ENCODE measurements at places on chromosomes 2 and 18.

- DNase-seq, result no peak
Measured at GRCh38 chr2:207363761-207364290, 165.9 kb upstream of the CREB1 start.

DNA sequence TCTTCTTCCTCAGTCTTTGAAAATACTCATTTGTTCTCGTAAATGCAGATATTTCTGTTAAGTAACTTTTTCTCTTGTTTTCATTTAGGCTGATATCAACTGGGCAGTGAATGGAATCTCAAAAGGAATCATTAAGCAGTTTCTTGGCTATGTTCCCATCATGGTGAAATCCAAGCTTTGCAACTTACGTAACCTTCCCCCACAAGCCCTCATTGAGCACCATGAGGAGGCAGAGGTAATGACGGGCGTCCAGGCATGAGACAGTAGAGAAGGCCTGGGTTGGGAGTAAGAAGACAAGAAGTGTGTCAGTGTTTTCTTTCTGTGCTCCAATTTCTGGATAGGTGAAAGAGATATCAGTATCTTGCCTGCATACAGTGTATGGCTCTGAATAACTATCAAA lies 5.1 kb downstream of the POLR1B start:
- DNase-seq, result no peak

DNA sequence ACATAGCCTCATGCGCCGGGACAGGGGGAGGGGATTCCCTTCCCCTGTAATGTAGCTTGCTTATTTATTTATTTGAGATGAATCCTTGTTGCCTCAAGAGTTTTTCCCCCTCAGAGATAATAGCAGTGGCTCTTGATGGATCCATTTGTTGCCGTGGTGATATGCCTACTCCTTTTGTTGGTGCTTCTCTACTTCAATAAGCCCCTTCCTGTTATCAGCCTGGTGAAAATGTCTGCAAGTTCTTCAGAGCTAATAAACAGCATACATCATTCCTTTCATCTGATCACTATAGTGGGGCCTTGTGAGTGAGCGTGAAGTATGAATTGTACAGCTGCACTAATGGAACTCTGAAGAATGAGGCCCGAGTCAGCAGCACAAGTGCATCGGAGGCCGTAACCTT lies 19.4 kb downstream of the FZD5 start:
- DNase-seq, result no peak

- no peak for DNase-seq
Measured at GRCh38 chr2:62857139-62857931, 151.8 kb downstream of the EHBP1 start.

- no peak for DNase-seq
Measured at GRCh38 chr2:236195726-236196125, 27.5 kb upstream of the GBX2 start.

GRCh38 chr2:1808981-1809422 lies 64.7 kb upstream of the PXDN start:
- DNase-seq, result no peak

DNA sequence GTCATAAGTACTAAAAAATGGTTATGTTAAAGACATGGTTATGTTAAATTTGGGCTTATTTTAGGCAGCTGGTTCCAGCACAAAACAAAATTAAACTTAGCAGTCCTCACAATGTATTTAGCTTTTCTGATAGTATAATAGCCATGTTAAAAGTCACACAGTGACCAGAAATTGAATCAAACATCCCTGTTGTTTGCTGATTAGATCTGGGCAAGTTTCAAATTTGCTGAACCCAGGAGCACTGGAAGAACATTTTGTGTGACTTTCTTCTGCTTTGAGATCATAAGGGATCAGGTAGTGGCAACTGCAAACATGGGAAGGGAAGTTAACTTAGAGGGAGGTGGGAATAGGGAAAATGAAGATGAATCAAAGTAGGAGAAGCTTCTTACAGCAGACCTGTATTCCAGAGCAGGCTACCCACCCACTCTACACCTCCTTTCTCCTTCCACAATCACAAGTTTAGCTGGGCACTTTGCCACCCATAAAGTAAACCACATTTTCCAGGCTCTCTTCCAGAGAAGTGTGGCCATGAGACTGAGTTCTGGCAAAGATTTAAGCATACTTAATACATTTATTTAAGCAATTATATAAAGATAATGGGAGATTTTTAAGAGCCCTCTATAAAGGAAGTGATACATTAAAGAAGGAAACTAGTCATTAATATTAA lies 616.1 kb upstream of the LRATD1 start:
- DNase-seq, result no peak

DNA sequence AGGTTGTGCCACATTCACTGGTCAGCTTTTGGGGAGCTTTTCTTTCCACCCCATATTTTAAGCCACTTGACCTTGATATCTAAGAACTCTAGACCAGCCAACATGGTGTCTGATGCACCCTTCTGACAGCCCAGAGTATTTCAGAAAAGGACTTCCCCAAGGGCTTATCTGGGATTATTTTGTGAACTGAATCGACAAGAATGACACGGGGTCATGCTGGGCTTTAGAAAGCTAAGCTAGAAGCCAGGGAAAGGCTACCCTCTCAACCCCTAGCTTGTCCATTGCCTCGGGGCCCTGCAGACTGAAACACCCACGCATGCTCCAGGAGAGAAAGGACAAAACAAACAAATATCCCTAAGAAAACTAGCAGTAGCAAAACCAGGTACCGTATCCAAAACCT lies 16.0 kb downstream of the SLC4A5 start:
- DNase-seq, result no peak

DNA sequence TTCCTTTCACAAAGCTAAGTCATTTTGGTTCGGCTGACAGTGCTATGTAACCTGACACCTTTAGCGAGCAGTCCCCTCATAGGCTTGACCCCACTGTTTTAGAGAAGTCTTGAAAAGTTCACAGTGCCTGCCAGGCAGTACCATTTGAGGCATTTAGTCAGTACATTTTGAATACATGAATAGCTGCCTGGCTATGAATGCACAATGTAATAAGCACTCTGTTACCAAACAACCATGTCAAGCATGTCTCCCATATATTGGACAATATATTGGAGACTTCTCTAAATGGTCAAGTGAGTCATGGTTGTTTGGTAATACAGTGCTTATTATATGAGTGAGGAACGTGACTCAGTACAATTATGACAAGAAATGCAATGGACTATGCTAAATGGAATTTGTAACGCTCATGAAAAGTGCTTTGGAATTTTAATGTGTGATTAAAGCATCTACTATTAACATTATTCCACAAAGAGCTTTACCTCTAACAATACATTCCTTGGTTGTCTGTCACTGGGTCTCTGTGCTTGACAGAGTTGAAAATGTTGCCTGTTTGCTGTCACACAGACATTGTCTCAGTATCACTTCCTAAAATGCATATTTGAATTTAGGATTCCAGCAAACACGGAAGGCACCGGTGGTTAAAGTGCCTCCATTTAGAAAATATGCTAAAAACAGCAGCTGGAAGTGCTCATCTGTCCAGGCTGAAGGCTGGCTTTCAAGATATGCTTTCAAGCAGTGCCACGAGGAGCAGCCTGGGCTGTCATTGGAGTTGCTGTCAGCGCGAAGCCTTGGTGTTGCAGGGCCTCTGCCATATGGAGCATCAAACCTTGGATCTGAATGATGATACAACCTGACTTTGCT lies 458.6 kb downstream of the FBXO15 start:
- no peak for DNase-seq

DNA sequence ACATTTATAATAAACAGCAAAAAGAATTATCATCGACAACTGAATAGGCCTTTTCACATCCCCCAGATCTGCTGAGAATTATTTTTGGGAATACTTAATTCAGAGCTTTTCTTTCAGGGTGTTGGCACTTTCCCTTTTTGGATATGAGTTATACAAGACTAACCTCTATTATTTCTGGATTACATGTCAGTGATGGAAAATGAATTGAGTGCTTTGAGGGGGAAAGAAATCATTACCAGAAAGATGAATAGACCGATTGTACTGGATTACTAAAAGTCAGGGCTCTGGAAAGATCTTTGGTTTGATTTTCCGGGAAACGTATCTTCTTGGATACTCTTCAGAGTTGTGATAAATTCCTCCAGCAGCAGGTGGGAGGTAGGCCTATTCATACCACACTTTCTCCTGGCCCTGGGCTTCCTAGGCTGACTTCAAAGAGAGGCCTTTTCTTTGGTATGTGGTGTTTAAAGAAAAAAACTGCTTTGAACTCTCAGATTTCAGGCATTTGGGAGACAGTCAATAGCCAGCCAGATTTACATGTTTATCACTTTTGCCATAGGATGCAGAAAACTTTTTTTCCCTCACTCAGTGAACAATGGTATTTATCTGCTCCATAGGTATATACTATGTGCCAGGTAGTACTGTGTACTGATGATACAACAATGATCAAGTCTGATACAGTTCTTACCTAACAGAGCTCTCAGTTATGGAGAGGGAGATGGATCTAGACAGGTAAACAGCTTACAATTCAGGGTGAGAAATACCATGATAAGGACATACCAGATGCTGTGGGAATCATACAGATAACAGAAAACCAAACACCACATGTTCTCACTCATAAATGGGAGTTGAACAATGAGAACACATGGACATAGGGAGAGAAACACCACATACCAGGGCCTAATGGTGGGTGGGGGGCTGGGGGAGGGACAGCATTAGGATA lies 63.3 kb upstream of the ACTR3 start:
- no peak for DNase-seq

DNA sequence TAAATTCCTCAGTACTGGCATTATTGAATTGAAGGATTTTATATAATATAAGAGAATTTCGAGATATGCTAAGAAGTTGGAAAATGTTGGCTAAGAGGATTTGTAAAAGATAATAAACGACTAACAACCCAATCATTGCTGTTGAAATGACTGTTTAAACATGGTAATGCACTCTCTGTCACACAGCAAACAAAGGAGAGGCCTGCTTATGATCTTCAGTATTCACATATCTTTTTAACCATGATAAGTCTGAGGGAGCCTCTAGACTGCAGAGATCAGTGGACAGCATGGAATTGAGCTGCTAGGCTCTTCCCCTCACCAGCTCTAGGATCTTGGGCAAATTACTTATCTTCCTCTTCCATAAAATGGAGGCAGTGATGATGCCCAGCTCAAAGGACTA lies 2.7 kb downstream of the KCTD18 start:
- no peak for DNase-seq

- peak; percentile 54 for DNase-seq
Measured at GRCh38 chr2:196750977-196751631, 48.4 kb downstream of the GTF3C3 start.

GRCh38 chr2:236343400-236344161 lies 79.4 kb upstream of the ASB18 start:
- peak; percentile 39 for DNase-seq

- no peak for DNase-seq
Measured at GRCh38 chr2:216922175-216922780, 62.4 kb upstream of the TNP1 start.

DNA sequence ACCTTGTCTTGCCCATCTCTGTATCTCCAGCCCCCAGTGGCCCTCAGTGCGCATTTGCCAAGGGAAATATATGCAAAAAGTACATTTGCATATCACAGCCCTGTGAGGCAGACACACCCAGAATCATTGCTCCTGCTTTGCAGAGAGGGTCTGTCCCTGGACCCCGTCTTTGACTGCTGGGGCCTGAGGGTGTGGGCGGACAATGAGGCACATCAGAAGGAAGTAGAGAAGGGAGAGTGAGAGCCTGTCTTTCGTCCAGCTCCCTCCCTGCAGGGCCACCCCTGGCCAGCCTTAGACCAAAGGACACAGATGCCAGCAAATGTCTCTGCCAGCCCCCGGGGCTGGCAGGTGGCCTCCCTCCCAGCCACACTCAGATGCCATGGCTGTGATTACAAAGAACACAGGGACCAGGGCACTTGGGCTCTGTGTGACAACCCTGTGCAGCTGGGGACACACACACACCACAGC lies 516.2 kb upstream of the MYT1L start:
- DNase-seq, result no peak

- DNase-seq, result peak; percentile 51
Measured at GRCh38 chr2:98518101-98518500, 73.4 kb downstream of the INPP4A start.

- no peak for DNase-seq
Measured at GRCh38 chr2:16180631-16181030, 240.3 kb downstream of the MYCN start.

GRCh38 chr2:2806711-2807110 lies 475.6 kb upstream of the MYT1L start:
- DNase-seq, result no peak

GRCh38 chr2:240368781-240369331 lies 66.6 kb upstream of the GPC1 start:
- no peak for DNase-seq

GRCh38 chr2:223999862-224000261 lies 39.2 kb downstream of the SERPINE2 start:
- no peak for DNase-seq

- DNase-seq, result no peak
Measured at GRCh38 chr2:168323529-168324021, 76.2 kb upstream of the STK39 start.

DNA sequence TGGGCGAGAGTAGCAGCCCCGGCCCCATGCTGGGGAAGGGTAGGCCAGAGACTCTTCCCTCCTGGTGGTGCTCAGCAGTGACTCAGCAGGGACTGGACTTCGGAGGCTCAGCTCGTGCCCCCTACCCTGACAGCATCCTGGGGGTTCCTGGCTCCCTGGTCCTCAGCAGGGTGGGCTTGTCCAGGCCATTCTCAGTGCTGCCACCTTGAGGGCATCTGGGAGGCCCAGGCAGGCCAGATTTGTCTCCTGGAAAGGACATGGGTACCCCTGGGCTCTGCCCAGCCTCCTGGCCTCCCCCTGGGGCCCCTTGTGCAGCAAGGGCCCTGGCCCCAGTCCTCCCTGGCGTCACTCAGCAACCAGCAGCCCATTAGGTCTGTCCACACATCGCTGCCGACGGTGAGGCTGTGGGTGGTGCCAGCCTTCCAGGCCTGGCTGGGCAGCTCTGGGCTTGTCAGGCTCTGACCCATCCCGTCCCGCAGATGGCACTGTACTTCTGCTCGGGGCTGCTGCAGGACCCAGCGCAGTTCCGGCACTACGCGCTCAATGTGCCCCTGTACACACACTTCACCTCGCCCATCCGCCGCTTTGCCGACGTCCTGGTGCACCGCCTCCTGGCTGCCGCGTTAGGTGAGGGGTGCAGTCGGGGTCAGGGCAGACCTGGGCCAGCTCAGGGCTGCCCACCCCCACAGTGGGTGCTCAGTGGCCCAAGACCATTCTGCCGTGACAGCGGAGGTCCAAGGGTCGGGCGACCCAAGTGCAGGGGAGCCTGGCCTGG lies 45.0 kb upstream of the ALPP start:
- no peak for DNase-seq

- no peak for DNase-seq
Measured at GRCh38 chr18:10057894-10058791, 144.3 kb downstream of the VAPA start.

- no peak for DNase-seq
Measured at GRCh38 chr2:163877316-163877715, 141.5 kb upstream of the FIGN start.

- DNase-seq, result no peak
Measured at GRCh38 chr2:55140316-55141219, 90.3 kb upstream of the RTN4 start.

Data from activated gamma-delta T cell treated with Interleukin-2 at 50 U/mL for 16 hours (primary cell).